ENCODE measurements at places on chromosomes 4 and X. TPM values are rescaled to one million over a fixed set of nuclear protein-coding genes. Genes with fewer than 3 reads are reported as not detected.

GRCh38 chr4:122890147-122890795 is 32.1 kb downstream of the NUDT6 start:
- ATAC-seq: no peak

DNA sequence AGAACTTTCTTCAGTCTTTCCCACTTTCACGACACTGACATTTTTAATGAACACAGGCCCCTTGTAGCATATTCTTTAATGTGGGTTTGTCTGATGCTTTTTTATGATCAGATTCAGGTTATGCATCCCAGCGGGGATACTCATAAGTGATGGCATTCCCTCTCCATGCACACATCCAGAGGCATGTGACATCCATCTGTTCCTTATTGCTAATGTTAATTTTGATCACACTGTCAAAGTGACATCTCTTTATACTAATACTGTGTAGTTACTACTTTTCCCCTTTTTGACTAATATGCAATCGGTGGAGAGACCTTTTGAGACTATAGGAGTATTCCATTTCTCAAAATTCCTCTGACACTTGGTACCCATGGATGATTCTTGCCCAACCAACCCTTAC is 43.8 kb upstream of the HS3ST1 start:
- ATAC-seq: no peak

DNA sequence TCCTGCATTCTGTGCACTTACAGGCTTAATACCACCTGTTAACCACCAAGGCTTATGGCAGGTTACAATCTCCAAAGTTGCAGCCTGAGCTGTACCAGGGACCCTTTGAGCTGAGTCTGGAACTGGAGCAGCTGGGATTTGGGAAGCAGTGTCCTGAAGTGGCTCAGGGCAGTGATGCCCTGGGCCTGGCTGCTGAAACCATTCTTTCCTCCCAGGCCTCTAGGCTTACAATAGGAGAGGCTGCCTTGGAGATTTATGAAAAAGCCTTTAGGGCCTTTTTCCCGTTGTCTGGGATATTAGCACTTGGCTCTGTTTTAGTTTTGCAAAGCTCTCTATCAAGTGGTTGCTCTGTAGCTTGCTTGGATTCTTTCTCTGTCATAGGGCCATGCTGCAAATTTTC is 154.3 kb upstream of the CASK start:
- ATAC-seq: no peak

DNA sequence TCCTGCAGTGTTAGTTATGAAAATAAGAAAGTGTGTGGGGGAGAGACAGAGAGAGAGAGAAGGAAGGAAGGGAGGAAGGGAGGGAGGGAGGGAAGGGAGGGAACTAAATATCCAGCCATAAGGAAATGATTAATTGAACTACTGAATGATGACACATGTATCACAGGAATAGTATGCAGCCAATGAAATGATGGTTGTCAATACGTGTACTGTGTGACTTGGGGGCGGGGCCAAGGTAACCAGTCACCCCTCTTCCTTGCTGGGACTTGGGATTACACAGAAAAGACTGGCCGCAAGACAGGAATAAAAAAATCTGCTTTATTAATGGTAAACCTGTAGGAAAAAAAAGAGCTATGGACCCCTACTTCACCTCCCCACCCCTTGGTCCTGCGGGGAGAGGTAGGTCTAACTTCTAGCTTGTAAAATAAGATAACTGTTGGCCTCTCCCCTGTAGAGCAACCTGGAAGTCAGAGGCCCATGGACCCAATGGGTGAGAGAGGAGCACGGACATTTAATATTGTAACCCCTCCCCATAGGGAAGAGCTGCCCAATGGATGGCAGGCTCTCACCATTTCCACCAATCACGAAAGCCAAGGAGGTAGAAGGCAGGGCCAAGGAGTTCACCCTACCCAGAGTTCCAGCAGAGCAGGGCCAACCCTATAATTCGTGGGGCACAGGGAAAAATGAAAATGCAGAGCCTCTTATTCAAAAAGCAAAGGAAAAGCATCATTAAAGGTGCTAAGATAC is 7.4 kb downstream of the PPP2R2C start:
- ATAC-seq: no peak

DNA sequence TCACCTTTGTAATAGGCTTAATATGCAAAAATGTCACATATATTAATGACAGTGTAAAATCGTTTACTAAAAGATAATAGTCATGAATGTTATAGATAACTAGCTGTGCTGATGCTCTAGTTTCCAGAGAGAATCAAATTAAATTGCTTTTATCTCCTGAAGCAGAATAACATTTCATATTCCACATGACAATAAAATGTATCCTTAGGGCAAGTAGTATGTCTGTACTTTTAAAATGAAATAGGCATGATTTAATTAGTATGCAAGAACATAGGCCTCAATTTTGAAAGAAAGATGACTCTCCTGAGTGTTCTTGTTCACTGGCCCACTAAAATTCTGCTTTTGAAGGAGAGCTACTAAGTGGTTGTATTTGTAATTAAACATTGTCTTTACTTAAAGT is 1027.0 kb downstream of the ARAP2 start:
- no peak for ATAC-seq

DNA sequence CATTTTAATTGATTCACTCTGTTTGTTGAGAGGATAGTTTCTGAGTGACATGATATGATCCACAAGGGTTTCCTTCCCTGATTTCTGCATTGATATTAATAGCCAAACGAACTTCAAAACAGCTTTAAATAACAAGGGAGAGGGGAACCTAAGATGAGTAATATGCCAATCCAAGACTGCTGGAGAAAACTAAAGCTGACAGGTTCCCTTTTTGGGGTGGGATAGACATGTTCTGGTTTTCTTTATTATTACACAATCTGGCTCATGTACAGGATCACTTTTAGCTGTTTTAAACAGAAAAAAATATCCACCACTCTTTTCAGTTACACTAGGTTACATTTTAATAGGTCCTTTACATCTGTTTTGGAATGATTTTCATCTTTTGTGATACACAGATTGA is 182.2 kb downstream of the AR start:
- ATAC-seq: no peak

GRCh38 chr4:38456096-38456495 is 207.9 kb upstream of the KLF3 start:
- no peak for ATAC-seq

DNA sequence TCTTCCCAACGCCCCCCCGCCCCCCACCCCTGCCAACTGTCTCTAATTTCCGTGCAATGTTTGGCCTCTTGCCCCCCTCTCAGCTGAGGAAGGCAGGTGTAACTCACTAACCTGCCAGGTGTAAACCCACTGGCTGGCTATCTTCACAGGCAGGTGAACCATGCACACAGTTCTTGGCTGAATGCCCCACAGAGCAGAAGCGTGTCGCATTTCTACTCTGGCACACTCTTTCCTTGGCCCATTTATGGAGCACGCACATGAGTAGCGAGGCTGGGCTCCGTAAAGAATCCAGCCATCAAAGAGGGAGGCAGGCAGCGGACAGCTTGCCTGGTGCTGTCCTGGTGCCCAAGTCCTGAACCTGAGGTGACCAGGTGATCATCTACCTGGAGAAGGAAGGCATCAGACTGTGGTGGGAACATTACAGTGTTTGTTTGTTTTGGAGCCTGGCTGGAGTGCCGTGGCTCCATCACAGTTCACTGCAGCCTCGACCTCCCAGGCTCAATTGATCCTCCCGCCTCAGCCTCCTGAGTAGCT is 39.2 kb upstream of the CRMP1 start:
- ATAC-seq: no peak

GRCh38 chrX:3712051-3712869 is 1.2 kb downstream of the PRKX start:
- no peak for ATAC-seq

DNA sequence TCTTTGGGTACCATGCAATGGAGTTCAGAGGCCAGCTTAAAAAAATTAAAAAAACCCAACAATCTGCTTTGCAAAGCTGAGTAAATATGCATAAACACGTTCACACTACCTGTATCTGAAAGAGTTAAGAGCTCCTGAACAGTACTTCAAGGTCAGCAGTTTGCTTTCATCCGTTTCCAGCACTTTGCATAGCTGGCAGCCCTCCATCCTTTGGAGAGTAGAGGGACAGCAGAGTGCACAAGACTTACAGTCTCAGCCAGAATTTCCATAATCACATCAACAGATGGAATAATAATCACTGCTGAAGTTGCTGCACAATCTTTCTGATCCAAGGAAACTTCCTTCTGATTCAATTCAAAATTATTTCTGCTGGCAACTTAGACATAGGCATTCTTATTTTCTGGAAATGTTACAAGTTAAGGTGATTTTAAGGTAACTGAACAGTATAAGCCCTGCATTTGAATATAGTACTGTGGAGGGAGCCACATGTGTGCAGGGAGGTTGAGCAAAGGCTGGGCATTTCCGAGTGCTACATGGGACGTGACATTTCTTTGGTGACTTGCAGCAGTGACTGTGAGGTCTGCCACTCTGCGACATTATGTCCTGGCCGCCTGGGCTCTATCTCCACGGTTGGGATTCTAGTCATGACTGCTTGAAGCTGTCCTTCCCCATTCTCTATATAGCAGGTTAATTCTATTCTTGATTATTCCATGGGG is 73.5 kb upstream of the EMCN start:
- ATAC-seq: no peak

DNA sequence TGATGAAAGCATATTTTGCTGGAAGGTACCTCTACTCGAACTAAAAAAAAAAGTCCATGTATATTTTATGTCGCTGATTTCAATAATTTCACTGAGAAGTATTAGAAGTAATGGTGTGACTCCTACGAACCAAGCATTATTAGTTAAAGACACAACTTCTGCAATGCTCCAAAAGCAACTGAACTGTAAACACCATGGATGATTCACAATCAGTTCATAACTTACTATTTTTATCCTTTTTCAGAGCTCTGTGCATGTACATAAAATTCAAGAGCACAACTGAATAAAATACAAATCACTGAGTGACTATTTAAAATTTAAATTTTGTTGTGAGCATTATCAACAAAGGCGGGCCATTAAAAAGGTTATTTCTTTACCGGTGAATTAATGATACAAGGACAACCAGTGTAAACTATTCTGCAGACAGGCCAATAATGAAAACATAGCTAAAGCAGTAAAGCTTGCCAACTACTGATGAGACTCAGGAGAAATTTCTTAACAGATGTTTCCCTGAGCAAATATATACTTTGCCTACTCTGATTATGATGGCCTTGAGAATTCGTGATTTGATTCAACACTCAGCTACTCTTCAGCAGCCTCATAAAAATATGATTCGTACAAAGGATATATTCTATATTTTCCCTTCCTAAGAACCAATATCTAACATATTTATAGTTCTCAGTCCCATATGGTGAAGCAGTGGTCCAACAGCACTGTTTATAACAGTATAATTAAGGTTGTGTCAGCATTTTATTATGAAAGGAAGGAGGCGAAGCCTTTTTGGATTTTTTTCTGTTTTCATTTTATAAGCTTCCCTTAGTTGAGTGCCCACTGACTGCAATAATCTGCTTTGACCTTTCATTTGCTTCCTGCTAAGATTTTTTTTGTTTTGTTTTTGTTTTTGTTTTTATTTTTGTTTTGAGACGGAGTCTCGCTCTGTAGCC is 62.8 kb upstream of the NEIL3 start:
- no peak for ATAC-seq

- ATAC-seq: no peak
These were observed 1.8 kb downstream of the ZIC3 start for GRCh38 chrX:137567682-137568232.

- ATAC-seq: no peak
These were observed 170.5 kb downstream of the SLC39A8 start for GRCh38 chr4:102174719-102175189.

- ATAC-seq: no peak
These were observed 184.2 kb downstream of the MAML3 start for GRCh38 chr4:139969635-139970266.

DNA sequence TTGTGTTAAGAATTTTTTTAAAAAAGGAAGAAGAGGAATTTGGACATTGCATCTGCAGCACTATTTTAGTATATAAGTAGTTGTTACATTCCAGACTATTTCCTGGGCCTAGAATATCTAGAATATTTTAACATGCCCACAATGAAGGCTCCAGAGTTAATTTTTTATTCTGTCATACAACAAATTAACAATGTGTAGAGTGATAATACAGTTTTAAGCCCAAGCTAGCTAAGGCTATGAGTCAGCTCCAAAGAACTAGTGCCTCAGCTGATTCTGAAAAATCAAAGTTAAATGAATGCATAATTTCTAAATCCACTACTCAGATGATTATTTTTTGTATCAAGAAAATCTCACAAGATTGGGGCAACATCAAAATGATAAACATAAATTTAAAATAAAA is 231.4 kb downstream of the PRDM5 start:
- ATAC-seq: no peak

- no peak for ATAC-seq
These were observed 278.1 kb upstream of the TET2 start for GRCh38 chr4:104868533-104868932.

DNA sequence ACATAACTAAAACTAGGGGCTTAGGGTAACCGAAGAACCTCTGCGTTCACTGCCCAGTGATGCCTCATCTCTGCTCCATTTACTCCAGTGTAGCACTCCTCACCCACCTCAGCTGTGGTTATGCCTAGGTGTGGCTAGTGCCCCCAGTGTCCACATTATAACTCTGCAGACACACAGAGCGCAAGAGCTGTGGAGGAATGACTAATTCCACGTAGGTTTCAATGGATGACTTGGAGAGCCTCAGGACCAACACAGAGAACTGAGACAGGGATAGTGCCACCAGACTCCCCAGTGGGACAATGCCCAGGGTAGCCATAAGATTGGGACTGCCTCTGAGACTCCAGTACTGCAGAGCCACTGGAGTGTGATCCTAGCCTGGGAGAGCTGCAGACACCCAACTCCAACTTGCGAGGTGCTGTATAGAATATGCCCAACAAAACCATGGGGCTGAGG is 542.4 kb upstream of the DIPK2B start:
- ATAC-seq: no peak

DNA sequence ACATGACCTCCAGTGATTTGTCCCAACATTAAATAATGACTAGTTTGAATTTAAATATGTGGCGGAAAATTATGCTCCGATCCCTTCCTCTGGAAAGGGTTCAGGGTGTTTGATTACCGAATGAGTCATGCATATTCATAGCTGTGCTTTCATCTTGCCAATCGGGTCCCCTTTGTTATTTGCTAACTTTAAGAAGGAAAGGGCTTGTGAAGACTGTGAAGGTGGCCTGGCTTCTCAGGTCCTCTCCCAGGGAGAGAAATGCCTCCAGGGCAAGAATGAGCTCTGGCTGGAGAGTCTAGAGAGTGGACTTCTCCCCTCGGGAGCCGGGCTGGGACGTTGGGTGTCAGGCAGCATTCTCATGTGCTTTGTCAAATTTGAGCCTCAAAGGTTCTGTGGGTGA is 155.5 kb upstream of the PSAPL1 start:
- ATAC-seq: no peak

Gene HSFX3
- not detected for total RNA-seq

Gene MAGEC2
- not detected for total RNA-seq

Gene BGN
- total RNA-seq: 17.4 TPM

Gene RGS12
- 24.1 TPM for total RNA-seq

Gene PAGE5
- not detected for total RNA-seq

Gene MSN
- 288 TPM for total RNA-seq

Data from gastroesophageal sphincter (tissue), 4 donors.